Fibroblast of the conjunctiva (primary cell): ENCODE measurements at places on chromosomes 2 and 18.

DNA sequence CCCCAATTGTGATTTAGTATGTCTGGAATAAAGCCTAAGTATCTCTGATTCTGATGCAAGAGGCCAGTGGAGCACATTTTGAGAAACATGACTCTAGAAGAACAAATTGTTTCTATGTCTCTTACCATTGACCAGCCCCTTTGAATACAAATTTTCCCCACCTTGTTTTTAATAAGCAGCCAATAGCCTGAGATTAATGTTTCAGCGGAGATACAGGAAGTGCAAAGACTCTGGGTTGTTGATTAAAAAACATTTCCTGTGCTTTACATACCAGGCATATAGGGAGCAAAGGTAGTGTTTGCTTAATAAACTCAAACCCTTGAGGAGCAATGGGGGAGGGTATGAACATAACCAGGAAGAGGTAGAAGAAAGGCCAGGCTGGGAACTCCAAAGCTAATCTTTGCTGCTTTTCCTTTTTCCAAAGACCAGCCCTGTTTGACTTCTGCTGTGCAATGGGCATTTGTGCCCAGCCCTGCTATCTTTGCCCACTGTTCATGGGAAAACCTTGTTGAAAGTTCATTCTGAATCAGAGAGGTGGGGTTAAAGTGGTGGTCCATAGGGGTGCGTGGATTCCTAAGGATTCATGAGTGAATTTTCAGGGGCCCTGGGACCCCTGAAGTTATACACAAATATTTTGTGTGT lies 29.3 kb downstream of the UPP2 start:
- no peak for DNase-seq

DNA sequence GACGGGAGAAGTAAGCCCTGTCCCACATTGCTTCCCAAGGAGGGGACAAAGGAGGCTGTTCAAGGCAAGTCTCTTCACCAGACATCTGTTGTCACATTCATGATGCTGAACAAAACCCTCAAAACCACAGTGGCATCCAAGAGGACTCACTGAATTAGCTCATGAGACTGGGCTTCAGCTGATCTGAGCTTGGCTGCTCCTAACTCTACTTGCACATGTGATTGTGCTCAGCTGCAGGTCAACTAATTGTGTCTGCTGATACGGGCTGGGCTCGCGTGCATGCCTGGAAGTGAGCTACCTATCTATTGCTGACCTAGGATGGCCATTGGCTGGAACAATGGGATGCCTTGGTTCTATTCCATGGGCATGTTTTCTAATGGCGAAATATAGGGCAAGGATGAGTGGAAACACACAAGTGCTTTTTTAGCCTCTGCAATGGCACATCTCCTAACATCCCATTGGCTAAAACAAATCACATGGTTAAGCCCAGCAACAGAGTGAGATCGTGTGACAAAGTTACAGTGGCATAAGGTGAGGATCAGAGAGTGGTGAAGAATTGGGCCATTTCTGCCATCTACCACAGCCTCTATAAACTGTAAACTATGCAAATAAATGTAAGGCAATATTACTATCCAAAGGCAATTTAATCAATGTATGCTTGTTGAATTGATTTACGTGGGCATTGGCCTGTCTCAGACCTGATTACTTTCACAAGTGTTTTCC lies 52.9 kb upstream of the CAPN13 start:
- no peak for DNase-seq

DNA sequence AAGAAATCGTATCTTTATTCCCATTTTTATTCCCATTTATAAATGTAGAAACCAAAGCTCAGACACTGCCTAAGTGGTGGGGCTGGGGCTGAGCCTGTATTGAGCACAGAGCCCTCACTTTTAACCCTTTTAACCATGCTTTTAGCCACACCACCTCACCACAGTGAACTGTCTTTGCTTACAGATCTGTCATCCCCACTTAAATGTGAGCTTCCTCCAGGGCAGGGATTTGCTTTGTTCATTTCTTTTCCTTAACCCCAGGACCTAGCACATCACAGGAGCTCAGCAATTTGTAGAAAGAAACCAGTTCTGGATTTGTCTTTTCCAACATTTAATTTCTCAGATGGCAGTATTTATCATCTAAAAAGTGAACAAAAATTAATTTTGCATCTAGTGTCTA lies 2.2 kb downstream of the BOD1L2 start:
- no peak for DNase-seq

- no peak for DNase-seq
Observed at GRCh38 chr2:111973701-111974100, 75.3 kb downstream of the MERTK start.

DNA sequence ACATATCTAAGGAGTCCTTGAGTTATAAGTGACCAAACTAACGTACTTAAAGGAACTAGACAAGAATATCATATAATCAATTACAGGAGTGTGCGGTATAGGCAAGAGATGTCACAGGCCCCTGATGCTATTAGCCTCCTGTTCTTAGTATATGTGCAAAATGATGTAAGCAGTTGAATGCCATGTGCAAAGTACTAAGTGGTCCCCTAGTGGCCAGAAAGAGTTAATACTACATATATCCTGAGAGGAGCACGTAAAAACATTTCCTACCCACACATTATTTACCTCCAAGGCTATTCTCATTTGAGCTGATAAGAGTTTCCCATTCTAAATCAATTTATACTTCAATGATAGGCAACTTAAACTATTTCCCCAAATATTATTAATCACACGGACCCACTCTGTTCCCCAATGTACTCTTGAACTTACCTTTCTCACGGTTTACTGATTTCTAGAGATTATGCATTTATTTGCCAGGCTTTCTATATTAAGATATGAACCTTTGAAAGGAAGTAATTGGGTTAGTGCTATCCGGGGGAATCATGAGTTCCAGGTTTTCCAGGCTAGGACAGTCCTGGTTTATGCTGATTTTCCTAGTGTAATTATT lies 158.0 kb upstream of the KLHL14 start:
- DNase-seq, result peak; percentile 48
